ENCODE measurements at places on chromosomes 5 and 9.
A peak's percentile ranks its signal among the peaks of the same experiment; 100 is the strongest.

- no peak for DNase-seq
Measured at GRCh38 chr9:16725066-16725465, 145.4 kb downstream of the BNC2 start.

GRCh38 chr5:150245111-150245789, 44.3 kb downstream of the CAMK2A start:
- DNase-seq, result no peak

DNA sequence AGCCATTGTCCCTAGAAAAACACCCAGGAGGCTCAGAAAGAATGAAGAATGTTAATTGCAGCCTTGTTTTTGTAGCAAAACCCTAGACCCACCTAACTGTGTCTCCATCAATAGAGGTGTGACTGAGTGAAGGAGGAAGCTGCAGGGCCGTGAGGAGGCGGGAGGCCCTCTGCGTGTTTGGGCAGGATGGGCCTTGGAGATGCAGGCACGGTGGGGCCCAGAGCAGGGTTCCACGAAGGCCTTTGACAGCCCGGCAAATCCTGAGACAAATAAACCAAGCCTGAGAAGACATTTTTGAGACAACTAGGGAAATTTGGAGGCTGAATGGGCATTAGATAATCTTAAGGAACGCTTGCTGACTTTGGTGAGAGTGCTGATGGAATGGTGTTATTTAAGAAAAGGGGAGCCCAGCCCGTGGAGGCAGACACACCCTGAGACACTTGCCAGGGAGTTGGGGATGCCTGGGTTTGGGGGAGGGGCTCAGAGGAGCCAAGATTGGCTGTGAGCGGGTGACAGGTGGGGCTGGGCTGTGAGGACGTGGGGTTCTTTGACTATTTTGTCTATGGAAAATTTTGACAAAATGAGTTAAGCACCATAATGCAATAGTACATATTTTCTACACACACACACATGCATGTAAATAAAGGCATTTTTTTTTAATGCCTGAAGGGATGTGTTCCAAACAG, 48.8 kb downstream of the BARX1 start:
- DNase-seq, result no peak

DNA sequence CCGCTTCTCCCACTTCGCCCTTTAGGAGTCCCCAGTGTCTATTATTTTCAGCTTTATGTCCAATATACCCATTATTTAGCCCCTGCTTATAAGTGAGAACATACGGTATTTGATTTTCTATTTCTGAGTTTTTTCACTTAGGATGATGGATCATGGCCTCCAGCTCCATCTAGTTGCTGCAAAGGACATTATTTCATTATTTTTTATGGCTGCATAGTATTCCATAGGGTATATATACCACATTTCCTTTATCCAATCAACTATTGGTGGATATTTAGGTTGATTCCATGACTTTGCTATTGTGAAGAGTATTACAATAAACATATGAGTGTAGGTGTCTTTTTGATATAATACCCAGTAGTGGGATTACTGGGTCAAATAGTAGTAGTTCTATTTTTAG, 162.9 kb downstream of the FER start:
- no peak for DNase-seq

GRCh38 chr5:8892926-8893325, 652.9 kb downstream of the SEMA5A start:
- DNase-seq, result no peak

DNA sequence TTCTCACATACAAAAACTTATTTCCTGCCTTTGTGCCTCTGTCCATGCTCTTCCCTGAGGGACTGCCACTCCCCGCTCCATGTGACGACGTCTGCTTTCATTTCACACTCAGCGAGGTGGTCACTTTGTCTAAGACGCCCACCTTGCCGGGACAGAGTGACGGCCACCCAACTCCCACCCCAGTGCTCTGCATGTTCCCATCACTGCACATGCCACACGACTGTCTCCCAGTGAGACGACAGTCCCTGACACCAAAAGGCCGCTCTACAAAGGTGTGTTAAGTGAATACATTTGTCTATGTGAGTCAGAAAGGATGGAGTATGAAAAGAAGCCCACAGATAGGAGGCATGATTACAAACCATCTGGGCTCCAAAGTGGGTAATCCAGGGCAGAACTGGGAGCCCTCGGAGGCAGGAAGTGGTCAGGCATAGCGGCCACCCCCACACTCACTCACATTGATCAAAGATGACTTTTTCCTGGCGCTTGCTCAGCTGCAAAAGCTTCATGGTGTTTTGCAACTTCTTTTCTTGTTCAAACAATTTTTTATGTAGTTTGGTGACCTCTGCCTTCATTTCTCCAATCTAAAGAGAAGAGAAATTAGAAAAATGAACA, 185.8 kb downstream of the CDK5RAP2 start:
- no peak for DNase-seq

- DNase-seq, result no peak
Measured at GRCh38 chr5:69113851-69114250, 20.0 kb downstream of the SLC30A5 start.

GRCh38 chr5:25764733-25765132, 1120.0 kb upstream of the CDH10 start:
- DNase-seq, result no peak

GRCh38 chr9:105858877-105859276, 164.5 kb downstream of the TMEM38B start:
- DNase-seq, result no peak

DNA sequence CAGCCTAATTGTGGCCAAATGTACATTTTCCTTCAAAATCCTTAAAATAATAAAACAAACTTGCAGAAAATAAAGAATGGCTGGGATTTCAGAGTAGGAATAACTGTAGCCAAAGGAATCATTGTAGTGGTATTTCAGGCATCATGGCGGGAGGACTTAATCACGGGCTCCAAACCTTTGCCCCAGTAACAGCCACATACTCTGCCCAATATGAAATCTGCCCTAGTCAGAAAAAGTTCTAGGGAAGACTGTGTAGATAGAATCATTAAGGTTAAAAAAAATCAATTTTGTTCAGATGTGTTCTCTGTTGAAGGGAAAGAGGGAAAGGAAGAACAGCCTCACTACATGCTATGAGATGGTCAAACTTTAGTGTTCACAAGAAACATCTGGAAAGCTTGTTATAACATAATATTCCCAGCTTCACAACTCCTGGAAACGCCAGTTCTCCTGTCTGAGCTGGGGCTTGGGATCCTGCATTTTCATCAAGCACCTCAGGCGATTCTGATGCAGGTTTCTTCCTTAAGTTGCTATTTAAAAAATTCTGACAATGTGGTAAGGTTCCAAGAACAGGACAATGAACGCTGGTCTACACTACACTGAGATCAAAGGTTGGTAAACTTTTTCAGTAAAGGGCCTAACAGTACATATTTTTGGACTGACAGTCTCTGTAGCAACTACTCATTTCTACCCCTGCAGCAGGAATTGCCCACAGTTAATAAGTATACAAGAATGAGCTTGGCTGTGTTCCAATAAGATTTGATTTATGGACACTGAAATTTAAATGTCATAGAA, 87.9 kb downstream of the CEMIP2 start:
- no peak for DNase-seq

DNA sequence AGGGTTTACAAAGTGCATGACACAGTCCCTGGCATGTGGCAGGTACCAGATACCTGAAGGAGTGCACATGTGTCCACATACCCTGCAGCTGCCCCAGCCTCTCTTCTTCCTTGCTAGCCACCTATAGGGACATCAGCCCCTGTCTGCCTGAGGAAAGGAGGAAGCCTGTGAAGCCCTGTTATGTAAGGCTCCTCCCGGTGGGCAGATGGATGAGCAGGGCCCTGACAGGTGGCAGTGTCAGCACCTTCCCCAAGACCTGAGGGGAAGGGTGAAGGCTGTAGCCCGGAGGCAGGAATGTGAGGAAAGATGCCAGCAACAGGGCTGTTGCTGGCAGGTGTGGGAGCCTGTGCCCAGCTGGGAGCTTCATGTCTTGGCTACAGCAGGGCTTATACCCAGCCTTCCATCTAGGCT, 21.7 kb downstream of the TCF7 start:
- peak; percentile 12 for DNase-seq

GRCh38 chr9:91407580-91408318, 15.9 kb downstream of the NFIL3 start:
- no peak for DNase-seq

DNA sequence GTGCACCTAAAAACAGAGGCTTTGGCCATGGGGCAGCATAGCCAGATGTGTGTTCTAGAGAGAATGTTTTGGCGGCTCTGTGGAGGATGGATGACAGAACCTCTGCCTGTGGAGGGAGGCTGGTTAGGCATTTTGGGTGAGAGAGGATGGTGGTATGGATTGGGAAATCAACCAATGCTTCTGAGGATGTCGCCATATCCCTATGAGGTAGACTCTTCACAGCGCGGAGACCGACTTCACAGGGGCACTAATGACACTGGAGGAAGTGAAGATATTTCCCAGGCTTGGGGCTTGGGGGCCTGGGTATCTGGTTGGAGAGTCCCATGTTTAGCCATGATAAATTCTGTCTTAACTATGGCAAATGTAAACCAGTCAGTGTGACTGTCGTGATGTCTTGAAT, 140.6 kb upstream of the KLF4 start:
- DNase-seq, result no peak

- no peak for DNase-seq
Measured at GRCh38 chr9:7622481-7622880, 177.1 kb downstream of the DMAC1 start.

DNA sequence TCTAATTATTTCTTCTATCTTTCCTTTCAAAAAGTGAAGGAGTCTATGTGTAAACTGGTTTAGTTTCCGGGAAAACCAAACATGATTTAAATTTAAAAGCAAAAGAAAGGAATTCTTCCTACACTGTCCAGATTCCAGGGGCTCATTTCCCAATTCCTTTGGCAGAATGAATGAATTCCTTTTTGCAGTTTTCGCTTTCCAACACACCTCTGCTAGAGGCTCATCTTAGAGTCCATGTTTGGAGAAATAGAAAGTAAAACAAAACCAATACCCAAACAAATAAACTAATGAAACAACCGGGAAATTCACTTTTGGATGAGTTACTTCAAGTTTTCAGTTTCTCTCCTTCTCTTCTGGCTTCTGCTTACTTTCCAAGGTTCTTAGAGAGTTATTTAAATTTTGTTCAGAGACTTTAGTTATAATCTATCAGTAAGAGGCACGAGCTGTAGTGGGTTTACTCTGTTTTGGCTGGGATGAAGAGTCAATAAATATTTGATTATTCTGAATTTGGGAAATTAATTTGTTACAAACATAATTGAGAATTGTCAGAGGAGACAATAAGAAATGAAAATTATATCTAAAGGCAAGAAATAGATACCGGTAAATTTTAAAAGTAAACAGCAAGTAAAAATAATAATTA, 365.0 kb upstream of the CDH9 start:
- DNase-seq, result no peak

- peak; percentile 66 for DNase-seq
Measured at GRCh38 chr5:173035904-173036707, 20.0 kb upstream of the CREBRF start.

DNA sequence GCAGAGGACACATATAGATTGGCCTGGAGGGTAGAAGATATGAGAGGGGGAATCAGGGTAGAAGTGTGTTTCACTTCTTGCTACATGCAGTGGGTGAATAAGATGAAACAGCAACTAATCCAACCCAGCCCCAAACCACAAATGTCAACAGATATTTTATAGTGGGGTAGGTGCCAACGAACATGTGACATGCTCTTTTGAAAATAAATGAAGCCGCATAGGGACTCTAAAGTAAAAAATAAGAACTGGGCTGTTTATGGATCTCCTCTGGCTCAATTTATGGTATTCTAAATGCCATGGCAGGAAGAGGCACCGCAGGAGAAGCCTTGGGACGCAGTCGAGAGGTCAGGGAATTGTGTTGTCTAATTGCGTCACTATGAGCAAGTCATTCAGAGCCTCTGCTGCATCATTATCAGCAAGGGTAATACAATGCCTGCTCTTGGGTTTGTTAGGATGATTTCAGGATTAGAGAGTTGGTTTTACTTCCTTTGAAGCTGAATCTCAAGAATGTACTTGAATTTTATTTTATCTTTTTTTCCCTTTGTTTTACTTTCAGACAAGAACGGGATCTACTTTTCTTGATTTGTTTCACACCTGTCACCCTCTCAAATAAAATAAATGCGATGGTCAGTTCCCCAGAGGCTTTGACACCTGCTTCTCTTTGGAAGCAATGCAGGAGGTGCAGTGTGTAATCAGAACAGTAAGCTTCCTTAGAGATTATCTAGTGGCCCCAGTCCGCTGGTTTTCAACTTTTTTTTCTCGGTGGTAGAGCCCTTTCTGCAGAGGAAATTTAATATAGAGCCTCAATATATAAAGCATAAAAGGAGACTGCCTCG, 375.6 kb upstream of the CLINT1 start:
- DNase-seq, result no peak

DNA sequence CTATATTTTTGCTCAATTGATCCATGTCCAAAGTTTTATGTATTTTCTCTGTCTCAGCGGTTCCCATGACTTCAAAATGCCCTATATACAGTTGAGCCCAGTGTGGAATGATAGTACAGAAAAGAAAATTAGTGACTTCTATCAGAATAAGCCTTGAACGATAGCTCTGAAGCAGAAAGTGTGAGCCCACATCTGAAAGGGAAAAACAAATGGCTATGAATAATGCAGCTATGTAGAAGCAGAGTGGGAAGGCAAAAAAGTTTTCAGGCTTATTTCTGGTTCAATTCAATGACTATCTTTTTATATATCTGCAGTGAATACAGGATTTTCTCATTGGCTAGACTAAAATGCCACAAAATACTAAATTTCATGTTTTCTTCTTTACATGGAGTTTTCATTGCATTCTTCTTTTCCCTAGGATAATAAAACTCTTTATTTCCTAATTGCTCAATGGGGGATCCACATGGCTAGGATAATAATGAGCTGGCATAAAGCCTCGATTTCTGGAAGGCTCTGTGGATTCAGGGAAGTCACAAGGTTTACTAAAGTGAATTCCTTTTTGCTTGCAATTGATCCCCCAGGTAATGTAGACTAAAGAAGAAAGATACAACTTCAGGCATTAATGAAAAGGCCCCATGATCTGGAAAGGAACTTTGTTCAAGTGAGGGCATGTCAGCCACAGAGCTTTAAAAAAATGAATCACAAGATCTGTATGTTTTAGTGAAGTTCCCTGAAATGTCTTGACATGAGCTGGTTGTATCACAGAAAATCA, 377.0 kb upstream of the RIOK2 start:
- DNase-seq, result no peak

Data from lower lobe of right lung (tissue), 2 donors.